ENCODE measurements at places on chromosomes 4 and X.

GRCh38 chr4:87414816-87415215 lies 7.6 kb upstream of the NUDT9 start:
- no peak for DNase-seq

- DNase-seq: no peak
Measured at GRCh38 chrX:79170476-79171035, 26.1 kb downstream of the GPR174 start.

DNA sequence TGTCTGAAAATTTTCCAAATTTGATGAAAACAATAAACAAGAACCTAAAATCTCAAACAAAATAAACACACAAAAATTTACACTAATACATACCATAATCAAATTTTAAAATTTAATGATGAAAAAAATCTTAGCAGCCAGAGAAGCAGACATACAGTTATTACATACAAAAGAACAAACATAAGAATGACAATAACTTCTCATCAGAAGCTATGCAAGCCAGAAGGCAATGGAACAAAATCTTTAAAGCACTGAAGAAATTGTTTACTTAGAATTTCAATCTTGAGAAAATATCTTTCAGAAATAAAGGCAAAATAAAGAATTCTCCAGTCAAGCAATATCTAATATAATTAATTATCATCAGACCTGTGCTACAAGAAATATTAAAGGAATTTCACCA lies 121.3 kb downstream of the IDS start:
- DNase-seq: no peak

DNA sequence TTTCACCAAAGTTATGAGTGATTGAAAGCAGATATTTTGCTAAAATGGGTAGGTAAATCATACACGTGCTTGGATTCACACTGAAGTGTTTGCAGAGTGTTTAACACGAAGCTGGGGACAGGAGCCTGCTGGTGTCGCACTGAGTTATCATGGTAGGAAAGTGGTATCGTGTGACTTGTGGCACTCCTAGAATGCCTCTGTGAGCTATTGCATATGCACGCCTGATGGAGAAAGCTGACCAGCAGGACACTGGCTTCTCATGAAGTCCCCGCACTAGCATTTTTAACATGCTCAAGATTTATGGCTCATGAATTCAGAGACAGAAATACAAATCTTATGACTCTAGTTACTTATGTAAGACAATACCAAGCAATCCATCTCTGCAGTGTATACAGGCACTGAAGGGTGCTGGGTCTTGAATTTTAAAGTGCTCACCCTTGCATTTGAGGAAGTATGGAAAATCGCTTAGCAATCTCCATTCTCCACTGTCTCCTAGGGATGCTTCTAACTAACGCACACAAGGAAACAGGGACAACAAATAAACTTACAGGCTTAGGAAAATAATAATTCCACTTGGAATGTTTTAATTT lies 19.8 kb downstream of the VCX3B start:
- DNase-seq: no peak

DNA sequence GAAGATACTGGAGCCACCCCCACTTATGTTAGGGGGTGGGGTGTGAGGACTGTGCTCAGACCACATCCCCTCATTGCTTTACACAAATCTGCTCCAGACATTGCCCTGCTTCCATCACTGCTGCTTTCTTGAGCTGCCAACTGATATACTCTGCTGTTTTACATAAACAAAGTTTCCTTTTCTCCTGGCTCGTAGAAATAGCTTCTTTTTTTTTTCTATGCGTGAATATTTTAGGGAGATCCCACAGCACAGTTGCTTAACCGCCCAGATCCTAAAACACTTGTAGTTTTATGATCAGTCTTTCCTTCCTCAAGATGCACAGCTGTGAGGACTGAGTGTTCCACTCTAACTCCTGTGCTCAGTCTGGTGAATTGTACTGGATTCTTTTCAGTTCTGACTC lies 768.4 kb downstream of the PCDH18 start:
- no peak for DNase-seq

- DNase-seq: no peak
Measured at GRCh38 chr4:130576218-130576617, 1480.3 kb downstream of the C4orf33 start.

DNA sequence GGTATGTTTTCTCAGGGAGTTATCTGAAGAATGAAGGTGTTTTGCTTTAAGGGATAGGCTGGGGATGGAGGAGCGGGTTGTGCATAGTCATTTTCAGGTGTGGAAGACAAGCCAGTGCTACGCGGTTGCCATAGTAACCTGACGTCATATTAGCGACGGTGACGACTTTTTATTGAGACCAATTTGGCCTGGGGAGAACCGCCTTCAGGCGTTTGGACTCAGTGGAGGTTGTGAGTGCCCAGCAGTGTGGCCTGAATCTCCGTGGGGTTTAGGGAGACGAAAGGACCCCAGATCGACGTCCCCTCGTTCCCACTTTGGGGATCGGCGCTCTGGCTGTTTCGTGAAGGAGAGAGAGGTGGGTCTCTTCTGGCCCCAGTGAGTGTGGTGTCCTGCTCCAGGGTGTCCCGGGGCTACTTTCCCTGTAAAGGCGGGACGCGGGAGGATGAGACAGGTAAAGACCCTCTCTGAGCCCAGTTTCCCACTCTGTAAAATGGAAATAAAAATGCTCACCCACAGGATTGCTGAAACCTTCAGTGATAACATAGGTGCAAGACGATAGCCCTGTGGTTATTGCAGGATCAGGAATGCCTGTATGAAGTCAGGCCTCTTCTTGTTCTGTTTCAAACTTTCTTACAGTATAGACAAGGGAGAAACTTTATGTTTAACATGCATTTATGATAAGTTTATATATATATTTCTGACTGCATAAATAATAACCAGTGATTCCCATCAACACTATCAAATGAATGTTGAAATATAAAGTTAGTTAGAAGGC lies 48.6 kb downstream of the GPRASP3 start:
- DNase-seq: peak; percentile 86

GRCh38 chrX:5242091-5242790 lies 986.4 kb downstream of the NLGN4X start:
- DNase-seq: no peak

GRCh38 chrX:38803588-38804431 lies 2.6 kb downstream of the MID1IP1 start:
- DNase-seq: peak; percentile 81

GRCh38 chr4:3871181-3871852 lies 105.1 kb downstream of the ADRA2C start:
- DNase-seq: no peak

DNA sequence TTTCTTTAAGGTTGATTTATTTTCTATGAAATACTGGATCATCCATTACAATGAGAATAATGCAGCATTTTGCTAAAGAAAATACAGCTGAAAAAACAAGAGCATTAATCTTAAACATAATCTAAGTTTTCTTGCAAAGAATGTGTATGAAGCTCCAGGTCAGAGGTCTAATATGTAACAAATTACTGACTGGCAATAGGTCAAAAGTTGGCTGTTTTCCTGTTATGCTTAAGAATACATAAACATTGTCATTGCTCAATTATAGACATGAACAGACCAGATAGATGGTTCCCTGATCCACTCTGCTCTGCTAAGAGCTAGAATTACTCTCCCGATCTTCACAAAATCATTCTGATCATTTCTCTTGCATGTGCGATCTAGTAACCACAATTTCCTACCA lies 718.6 kb downstream of the PDHA2 start:
- no peak for DNase-seq

DNA sequence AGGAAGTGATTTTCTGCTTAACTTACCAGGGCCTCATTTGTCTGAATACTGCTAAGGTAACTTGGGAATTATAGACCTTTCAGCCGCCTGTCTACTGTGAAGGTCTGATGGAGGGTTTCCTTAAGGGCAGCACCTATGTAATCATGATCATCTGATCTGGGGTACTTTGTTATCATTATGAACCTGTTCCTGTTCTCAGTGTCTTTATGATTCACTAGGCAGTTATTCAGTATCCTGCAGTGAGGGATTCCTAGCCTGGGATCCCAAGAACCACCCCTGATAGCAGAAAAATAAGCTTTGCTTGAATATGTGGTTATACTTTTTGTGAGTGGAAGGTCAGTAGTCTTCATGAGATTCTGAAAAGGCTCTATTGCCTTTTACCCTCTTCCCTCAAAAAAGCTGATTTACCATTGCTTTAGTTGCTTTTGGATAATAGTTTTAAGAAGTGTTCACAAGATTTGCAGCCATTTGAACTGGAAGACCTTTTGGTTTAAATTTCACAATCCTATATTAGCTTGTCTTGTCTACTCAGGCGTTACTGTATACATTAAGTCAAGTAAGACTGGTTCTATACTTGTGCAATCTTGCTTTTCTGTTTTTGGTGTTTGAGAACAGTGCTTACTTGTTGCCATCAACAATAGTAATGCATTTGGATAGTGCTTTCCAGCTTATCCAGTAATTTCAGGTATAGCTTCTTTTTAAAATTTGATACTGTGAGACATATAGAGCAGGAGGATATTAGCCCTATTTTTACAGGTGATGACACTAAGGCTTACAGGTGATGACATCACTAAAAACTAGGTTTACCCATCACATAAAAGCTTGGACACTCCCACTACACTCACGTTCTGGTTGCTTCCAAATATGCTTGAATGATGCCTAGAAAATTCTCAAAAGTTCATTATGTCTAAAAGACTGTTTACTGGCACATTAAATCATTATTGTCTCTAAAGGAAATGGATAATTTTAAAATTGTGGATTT lies 60.0 kb downstream of the FHIP1A start:
- DNase-seq: no peak

DNA sequence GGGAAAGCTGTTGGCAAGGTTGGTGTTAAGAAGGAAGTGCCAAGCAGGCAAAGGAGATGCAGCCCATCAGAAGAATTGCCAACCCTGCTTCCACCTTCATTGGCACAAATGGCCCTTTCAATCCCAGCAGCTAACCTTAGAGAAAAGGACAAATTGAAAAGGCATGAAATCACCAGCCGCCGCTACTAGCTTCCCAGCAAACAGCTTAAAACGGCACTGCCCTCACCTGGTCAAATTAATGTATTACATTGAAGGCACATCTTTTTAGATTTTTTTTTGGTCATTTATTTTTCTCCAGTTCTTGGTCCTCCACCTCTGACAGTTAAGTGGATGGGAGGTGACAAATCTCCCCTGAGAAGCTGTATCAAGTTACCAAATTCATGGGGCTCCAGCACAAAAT lies 51.0 kb upstream of the NHSL2 start:
- DNase-seq: peak; percentile 7

DNA sequence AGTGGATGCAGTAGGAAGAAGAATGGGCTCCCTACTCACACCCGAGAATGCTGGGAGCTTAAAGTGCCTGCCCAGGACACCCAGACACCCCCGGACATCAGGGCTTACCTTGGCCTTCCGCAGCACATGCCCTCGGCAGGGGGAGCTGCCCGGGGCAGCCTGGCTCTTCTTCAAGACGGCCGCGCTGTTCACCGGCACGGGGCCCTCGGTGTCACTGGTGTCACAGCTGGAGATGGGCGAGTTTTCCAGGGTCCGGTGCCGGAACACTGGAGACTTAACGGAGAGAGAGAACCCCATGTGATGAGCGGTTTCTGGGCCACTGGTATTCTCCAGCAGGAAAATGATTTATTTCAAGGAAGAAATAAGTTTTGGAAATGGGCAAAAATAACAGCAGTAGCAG lies 170.9 kb downstream of the AFAP1 start:
- DNase-seq: no peak

DNA sequence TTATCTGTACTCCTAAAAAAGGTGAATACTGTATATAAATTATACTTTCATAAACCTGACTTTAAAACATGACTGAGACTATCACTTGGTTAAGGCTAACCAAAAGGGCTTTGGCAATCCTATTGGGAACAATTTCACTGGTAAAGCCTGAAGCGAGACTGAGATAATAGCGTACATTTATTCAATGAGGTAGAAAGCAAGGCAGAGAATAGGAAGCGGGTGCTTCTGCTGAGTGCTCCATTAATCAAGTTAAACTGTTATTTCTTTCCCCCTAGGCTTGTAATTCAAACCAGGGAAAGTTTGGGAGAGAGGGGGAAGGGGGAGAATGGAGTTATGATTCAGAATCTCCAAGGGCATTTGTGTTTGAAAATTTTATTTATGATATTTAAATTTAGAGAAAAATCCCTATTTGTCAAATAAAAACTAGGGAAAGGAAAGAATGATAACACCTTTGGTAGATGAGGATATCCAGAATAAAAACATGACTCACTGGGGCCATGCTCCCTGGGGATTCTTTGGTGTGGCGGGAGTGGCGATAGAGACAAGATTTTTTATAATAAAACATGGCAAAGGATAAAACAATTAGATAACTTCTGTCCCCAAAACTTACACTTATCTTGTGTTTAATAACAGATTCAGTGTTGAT lies 34.6 kb upstream of the SORBS2 start:
- no peak for DNase-seq

GRCh38 chrX:22950269-22951266 lies 49.2 kb upstream of the DDX53 start:
- DNase-seq: no peak

DNA sequence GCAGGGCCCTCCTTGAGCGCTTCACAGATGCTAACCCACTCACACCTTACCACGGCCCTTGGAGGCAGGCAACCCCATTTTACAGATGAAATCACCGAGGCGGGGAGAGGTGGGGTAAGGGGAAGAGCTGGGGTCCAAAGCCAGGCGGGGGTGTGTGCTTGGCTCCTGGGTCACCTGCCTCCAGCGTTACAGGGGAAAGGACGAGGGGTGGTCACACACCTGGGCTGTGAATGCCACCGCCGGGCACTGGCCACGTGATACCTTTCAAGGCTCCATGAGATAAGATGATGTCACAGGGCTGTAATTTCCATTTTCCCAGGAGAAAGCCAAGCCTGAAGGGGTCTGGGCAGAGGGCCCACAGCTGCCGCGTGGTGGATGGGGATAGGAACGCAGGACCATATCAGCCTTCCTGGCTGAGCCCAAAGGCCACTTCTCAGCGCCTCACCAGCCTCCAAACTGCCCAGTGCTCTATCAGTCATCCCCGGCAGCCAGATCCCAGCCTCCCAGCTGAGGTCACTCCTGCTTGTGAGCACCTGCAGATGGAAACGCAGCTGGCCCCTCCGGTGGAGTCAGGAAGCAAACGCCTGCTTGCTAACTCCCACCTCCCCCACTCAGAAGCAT lies 62.4 kb upstream of the CRMP1 start:
- DNase-seq: no peak

GRCh38 chr4:130393231-130393630 lies 1297.3 kb downstream of the C4orf33 start:
- no peak for DNase-seq

DNA sequence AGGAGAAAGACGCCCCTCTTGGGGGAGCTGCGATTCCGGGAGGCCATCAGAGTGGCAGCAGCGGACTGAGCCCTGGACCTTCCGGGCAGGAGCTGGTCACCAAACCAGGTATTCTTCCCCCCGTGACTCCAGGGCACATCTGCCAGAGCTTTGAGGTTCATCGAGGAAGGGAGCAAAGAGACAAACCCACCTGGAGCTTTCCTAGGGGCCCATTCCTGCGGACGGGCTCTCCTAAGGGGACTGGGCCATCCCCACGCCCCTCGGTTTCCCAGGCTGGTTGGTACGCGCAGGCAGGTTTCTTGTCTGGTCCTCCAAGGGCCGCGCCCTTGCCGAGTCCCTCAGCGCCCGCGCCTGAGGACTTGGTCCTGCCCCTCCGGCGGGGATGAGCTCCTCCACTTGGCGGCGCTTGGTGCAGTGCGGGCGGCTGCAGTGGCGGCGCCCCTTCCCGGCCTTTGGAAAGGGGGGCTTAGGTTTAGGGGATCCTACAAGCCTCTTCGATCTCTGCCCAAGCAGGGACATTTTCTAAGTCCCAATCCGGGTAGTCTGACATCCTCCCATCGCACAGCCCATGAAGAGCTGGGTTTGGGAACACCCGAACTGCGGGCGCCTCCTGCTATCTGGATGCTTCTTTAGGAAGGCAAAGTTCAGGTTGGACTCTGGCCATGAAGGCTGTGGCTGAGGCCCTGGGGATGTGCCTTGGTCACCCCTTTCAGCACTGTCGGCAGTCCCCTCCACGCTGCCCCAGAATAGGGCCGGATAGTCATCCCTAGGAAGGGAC lies 538 bp downstream of the STBD1 start:
- DNase-seq: no peak

Data from hematopoietic multipotent progenitor cell treated with erythropoietin and hydrocortisone succinate and interleukin-3 and kit ligand, for 15 days (in vitro differentiated cells).